ENCODE measurements at places on chromosomes 12 and 14.

GRCh38 chr12:51591016-51591901 is at the start of gene SCN8A:
Gene SCN8A (plus strand): TSS chr12:51591233. CDS start chr12:51662818, 71,585 bp downstream.
- DNase-seq = no peak

GRCh38 chr12:70885956-70886355 is 34.6 kb downstream of the PTPRR start:
- no peak for DNase-seq

GRCh38 chr14:90815822-90816662 is at the start of gene TTC7B:
Gene TTC7B (minus strand): TSS chr14:90816430. CDS start chr14:90816295, 135 bp downstream.
- DNase-seq = no peak

DNA sequence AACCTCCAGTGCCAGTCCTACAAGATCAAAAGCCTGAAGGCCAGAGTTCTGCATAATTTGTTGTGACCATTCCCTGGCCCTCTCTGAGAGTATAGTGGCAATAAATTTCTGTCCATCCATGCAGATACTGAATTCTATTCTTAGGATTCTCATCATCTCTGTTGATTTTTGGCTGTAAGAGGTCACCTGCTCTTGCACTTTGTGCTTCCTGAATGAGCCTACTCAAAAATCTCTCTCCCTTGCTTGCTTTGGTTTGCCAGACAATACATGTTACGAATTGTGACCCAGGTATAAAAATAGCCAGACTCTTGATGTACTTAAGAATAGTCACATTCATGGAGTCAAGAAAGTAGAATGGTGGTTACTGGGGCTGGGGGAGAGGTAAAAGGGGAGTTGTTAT is 16.7 kb downstream of the ZNF664 start:
- no peak for DNase-seq

GRCh38 chr12:42426746-42427145 is 100.8 kb downstream of the PPHLN1 start:
- DNase-seq = no peak

- no peak for DNase-seq
Observed at GRCh38 chr14:63632932-63633514, 8.6 kb downstream of the WDR89 start.

DNA sequence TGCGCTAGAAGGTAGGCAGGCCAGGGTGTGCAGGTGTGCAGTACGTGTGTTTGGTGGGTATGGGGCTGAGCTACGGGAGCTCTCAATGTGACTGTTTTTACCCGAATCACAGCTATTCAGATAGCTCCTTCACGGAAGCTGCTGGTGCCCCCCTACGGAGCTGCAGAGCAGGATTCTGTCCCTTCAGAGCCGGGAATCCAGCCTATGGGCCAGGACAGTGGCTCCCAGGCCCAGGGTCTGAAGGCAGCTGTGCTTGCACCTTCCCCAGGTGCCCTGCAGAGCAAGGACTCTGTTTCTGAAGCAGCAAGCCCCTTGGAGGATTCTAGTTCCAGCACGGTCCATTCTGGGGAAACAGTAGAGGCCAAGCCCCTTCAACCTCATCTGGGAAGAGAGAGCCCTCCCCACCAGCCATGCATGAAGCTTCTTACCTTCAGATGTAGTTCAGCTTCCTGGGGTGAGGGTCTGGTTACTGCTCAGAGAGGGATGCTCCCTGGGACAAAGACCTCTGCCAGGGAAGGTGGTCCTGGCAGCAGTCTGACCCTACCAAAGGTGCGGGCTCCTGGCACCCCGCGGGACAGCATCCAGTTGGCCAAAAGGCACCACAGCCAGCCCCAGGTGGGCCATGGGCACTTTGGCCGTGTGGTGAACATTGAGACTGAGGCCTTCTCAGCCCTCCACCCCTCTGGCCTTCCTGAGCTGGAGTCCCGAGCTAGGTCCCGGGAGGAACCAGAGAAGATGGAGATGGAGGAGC is 29.1 kb downstream of the PLEKHH1 start:
- no peak for DNase-seq

- DNase-seq = no peak
Observed at GRCh38 chr12:114395233-114395632, 10.7 kb downstream of the TBX5 start.

DNA sequence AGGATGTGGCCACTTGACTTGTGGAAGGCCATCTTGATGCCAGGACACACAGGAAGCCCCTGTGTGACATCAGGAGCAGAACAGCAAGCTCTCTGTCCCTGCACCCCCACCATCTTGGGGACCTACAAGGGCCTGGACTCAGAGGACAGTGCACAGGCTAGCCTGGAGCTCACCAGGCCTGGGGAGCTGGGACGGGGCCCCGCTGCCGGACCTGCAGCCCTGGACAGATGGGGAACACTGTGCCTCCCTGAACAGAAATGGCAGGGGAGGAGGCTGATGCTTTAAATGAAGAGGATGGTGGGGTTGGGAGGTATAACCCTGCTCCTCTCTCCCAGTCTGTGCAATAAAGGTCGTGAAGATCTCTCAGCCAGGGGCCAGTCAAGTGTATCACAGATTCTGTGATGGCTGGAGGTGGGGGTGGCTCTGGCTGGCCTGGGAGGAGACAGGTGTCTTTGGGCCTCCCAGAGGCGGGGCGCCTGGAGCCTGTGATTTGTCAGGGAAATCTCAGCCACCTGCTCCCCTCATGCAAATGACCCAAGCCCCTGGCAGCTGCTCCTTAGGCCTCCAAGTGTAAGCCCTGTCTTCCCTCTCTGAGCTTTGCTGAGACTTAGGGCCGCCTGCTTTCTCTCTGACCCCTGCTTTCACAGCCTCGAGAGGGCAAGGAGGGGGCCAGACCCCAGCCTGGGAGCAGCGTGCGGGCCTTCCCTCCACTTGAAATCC is 1.1 kb upstream of the GNB3 start:
- no peak for DNase-seq

- no peak for DNase-seq
Observed at GRCh38 chr14:68337279-68337678, 455.6 kb downstream of the ZFP36L1 start.

- DNase-seq = peak; percentile 85
Observed at GRCh38 chr14:38710881-38711280, 392.2 kb downstream of the SEC23A start.

- DNase-seq = no peak
Observed at GRCh38 chr14:63759456-63759855, 31.6 kb upstream of the SGPP1 start.

- no peak for DNase-seq
Observed at GRCh38 chr12:15979096-15980092, 68.3 kb downstream of the DERA start.

GRCh38 chr14:60905923-60906322 is 75.0 kb downstream of the TRMT5 start:
- DNase-seq = no peak

DNA sequence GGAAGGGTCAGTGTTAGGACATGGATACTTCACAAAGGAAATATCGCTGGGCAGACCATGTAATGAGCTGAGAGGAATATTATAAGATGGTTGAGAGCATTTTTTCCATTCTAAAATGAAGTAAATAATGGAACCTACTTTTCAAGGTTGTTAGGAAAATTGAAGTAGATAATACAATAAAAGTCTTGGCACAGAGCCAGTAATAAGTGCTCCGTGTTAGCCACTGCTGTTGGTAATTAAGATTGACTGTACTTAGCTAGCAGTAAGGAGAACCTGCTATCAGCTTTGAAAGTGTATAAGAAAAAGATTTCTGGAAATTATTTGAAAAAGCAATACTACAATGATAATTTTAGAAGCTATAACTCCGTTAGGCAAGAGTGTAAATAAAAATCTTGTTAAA is 77.6 kb downstream of the SCAF11 start:
- DNase-seq = no peak

DNA sequence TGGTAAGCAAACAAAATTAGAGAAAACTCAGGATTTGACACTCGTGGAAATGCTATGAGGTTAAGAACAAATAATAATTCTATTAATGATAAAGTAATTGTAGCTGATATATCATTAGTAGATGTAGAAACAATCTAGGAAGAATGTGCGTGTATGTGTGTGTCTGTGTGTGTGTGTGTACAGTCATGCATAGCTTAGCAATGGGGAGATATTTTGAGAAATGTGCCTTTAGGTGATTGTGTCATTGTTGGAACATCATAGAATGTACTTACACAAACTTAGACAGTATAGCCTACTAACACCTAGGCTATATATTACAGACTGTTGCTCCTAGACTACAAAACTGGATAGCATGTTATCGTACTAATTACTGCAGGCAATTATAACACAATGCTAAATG is 5.3 kb downstream of the CLEC2A start:
- DNase-seq = no peak

GRCh38 chr12:53044896-53045695 is 4.8 kb upstream of the TNS2 start:
- no peak for DNase-seq

DNA sequence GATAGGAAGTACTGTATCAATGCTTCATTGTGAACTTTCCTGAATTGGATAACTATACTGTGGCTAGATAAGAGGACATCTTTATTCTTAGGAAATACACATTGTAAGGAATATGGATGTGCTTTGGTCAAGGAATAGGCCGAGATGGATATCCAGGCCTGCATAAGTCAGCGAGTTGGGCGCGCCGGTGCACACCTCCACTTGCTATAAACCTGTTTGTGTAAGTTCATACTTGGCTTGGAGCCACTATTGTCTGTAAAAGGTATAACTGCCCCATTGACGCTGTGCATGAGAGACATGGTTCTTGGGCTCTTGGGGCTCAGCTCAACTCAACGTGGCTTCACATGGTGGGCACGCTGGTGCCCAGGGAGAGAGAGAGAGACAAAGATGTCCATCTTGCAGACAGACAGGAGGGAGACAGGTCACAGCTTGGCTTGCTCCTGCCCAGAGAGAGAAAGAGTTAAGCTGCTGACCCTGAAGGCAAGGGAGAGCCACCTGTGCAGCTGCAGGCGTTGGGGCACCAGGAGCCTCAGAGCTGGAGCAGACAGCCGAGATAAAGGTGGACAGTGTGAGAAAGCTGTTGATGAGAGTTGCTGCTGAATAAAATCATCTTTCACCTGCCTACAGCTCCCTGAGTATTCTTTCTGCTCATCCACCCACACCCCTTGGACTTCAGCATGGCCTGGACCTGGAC is 34.1 kb upstream of the COCH start:
- DNase-seq = no peak

GRCh38 chr12:112909693-112910092 is 2.9 kb downstream of the OAS1 start:
- DNase-seq = no peak

DNA sequence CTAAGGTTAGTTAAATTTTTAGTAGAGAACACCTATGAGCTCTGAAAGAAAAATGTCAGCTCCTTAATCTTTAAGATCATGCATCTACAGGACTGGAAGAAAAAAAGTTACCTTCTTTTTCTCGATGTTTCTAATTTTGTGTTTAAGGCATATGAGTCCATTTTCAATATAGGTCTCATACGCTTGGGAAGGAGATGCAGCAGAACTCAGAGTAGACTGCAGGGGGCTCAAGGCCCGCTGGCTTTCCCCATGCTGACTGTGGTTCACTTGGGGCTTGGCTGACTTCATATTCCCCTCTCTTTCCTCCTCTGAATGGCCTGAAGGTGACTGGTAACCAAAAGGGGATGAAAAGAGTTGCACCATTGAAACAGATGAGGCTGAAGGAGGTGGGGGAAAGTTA is 1.5 kb downstream of the CAPRIN2 start:
- no peak for DNase-seq

DNA sequence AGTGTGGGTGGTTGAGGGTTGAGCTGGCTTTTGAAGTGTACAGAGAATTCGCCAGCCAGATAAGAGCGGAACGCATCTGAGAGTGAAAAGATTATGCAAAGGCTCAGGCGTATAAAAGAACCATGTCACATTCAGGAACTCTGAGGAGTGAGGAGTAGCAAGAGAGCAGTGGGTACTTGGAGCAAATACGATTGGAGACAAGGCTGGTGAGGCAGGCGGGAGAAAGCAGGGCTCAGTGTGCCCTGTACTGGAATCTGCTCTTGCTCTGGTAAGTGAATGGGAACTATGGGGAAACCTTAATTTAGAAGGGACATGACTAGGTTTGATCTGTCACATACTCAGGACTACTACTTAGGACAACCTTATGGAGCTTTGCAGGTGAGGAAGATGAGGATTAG is 87.0 kb downstream of the PTPRB start:
- DNase-seq = no peak

DNA sequence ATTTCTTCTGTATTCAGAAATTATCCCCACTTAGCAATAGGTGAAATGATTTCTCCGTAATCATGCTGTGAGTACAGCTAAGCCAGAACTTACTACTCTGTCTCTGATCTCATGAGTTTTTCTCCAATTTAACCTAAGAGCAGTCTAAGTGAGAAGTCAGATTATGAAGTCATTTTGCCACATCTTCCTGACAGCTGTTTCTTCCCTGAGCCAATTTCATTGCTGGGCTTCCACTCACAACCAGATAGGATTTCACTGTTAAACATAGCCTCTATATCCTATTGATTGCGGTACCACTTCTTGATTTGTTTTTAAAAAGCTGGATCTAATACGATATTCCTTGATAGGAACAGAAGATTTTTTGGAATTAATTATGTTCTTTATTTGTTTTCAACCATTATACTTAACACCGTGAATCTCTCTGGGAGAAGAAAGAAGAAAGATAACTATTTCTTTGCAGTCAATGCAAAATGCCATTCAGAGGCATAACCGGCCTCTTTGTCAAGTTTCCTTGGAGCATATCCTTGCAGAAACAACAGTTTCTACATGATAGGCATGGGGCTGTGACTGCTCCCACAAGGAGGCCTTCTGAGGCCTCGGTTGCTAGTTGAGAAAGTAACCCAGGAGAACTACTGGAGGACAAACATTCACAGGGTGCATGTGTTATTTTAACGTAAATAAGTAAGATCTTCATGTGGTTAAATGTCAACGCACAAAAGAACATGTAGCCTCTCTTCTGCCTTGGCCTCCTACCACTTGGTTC is 212.2 kb downstream of the NPAS3 start:
- no peak for DNase-seq

GRCh38 chr12:48875944-48876515 is 10.4 kb upstream of the RND1 start:
- DNase-seq = no peak

DNA sequence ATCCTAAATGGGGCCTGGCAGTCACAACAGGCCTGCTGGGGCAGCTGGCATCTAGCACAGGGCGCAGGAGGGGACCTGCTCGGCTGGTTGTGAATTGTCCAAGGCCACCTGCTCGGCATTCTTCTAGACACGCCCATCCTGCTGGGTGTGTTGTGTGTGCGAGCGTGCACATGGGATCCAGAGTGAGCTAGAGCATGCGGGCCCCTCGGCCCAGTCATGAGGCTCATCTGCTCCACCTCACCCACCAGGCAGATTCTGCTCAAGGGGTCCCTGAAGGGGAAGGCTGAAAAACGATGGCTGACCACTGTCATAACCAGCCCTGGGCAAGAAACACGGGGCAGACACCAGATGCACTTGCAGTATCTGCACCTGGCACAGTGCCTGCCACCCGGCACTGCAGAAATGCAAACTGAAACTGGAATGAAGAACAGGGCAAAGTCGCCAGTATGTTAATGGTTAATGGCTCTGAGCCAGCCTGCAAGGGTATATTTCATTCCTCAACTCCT is 31.8 kb downstream of the MAX start:
- no peak for DNase-seq

GRCh38 chr12:42790761-42791151 is 201.2 kb upstream of the PRICKLE1 start:
- DNase-seq = no peak

Data from GF-D8 (cell line).